ENCODE measurements at places on chromosomes 12 and 14. TPM values are rescaled to one million over a fixed set of nuclear protein-coding genes. Genes with fewer than 3 reads are reported as not detected.

GRCh38 chr14:82055515-82056115 lies 522.0 kb upstream of the SEL1L start:
- H3K27me3 ChIP-seq, result no peaks in the 10 kb centered on the region
- no peak overlapping the region for H3K4me3 ChIP-seq
- DNase-seq, result no peak
- no peaks in the 10 kb centered on the region for H3K36me3 ChIP-seq
- H3K27ac ChIP-seq, result no peak overlapping the region

GRCh38 chr12:81128930-81129554 lies 51.2 kb downstream of the ACSS3 start:
- H3K27me3 ChIP-seq, result no peaks in the 10 kb centered on the region
- H3K36me3 ChIP-seq, result no peaks in the 10 kb centered on the region
- H3K27ac ChIP-seq, result no peak overlapping the region

DNA sequence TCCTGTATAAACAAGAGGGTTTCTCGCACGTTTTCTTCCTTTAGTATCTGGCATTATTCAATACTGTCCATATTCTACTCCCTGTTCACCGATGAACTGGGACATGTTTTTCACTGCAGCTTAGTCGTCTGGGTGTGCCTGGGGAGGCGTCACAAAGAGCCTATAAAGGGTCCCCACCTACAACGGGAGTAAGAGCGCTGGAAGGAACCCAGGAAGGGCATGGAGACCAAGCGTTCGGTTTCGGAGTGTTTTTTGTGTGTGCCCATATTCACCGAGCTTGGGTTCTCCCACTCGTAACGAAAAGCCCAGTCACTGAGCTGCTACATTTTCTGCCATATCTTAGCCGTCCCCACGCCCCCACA lies 592 bp upstream of the USP15 start:
- no peak for DNase-seq
- H3K4me1 ChIP-seq, result peaks cover 60% of the 10 kb centered on the region
- no peaks in the 10 kb centered on the region for H3K27me3 ChIP-seq
- H3K27ac ChIP-seq, result peak overlapping the region; percentile 99

- H3K27ac ChIP-seq, result no peak overlapping the region
- H3K27me3 ChIP-seq, result no peaks in the 10 kb centered on the region
- no peaks in the 10 kb centered on the region for H3K36me3 ChIP-seq
- H3K4me3 ChIP-seq, result no peak overlapping the region
- DNase-seq, result no peak
- H3K4me1 ChIP-seq, result no peaks in the 10 kb centered on the region
Observed at GRCh38 chr12:61991661-61992060, 268.5 kb upstream of the USP15 start.

Gene TAS2R20
- total RNA-seq, result 2.1 TPM

Gene ALX1
- not detected for total RNA-seq

Measured in naive thymus-derived CD8-positive, alpha-beta T cell (primary cell).